GM19239 (cell line): ENCODE measurements at places on chromosomes 13 and 19.

DNA sequence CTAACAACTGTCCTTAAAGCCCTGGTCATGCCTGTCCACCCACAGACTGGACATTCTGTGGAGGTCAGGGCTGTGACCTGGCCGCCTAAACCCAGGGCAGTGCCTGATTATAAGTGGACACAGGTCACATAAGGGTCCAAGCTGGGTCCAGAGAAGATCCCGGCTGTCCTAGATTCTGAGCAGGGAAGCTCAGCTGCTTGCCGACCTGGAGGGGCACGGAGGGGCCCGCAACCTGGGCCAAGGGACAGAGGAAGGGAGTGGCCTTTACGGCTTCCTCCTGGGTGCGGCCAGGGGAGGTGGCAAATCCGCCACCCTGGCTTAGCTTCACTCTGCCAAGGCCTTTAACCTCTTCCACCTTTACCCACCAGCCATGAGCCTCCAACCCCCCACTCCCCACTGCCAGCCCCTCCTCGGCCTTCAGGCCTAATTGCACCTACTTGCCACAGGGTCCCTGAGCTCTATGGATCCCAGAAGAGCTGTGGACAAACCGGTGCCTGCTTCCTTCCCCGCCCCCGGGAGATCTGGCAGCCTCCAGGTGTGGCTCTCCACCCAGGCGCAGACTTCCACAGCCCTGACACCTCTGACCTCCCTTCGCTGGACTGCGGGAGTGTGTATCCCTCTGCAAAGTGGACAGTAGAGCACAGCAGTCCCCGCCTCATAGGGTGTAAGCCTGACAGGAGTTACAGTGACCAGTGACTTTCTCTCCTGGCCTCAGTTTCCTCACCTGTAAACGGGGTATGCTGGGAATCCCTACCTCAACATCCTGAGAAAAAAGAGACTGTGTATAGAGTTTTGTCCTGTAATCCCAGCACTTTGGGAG lies 1.7 kb downstream of the CD320 start:
- no peak for DNase-seq

DNA sequence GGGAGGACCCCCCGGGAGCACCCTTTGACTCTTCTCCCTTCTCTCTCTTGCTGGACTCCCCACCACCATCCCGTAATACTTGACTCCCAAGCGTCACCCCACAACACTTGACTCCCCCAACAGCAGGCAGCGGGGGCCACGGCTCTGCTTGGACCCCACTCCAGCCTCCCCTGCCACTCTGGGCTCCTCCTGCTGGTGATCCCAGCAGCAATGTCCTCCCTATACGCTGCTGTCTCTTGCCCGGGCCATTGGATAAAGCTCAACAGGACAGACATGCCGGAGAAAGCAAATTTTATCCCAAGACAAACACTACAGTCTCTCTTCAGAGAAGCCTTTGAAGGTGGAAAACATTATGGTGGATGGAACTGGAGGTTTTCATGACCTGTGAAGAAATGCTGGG lies 20.4 kb upstream of the AMER2 start:
- no peak for DNase-seq

DNA sequence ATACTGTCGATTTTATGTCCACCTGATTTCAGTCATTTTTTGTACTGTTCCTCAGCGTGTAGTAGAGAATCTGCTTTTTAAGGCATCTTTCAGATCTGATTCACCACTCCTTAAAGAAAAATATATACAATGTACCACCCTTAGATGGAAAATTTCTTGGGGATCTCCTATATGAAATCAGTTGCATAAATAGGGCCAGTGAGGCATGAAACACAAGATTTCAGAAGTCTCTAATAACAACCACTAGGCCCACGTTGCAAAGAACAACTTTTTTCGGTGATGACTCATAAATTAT lies 1.4 kb downstream of the USP12 start:
- no peak for DNase-seq

GRCh38 chr13:27401210-27401609 lies 23.2 kb upstream of the GTF3A start:
- no peak for DNase-seq

- DNase-seq, result no peak
Measured at GRCh38 chr19:22628401-22628800, 5.7 kb upstream of the ZNF492 start.

DNA sequence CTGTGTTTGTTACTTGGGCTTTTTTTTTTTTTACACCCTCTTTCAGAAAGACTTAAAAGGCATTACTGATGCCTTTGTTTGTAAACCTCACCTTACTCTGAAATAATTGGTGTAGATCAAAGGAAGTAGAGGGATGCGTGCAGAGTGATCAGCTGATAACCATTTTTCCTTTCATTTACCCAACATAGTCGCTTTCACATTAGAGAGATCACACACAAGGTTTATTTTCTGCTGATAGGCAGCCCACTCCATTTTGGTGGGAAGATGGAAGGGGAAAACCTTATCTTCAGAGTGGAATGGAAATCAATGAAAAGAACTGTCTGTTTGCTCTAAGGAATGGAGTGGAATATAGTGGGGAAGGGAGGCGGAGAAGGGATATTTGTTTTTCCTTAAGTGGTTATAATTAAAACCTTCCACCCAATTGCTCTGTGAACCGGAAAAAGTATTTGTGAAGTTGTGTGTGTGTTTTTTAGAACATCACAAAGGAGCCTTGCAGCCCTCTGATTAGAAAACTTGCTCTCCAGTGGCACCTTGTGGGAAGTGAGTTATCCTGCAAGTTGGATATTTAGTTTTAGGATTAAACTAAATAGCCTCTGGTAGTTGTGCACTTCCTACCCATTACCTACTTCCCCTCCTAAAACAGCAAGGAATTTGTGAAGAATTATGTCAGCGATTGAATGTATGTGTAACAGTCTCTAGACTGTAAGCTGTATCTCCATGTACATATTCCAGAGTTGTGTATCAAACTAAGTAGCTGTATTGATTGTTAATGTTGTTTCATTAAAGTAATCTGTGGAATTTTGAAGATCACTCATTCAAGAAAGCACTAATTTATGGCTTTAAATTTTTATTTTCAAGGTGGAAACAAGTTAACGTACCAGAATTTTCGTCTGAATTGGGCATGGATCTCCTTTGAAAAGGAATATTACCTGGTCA lies 76.8 kb downstream of the FREM2 start:
- no peak for DNase-seq

DNA sequence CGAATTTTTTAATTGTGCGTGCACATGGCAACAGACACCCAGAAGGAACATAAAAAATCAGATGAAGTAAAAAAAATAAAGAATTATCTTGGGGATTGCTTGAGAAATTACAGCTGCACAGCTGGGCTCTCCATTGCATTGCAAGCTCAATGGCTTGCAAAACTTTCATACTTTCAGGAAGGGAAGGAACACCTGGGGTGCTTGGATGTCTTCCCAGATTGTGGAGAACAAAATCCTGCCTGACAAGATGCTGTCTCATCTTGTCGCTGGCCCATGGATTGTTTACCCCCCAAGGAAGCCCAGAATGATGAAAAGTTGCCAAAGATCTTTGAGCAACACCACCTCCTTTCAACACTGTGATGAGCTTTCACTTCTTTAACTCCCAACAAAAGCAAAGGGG lies 11.0 kb upstream of the CASP14 start:
- DNase-seq, result no peak

GRCh38 chr13:46799139-46799538 lies 2.2 kb upstream of the ESD start:
- DNase-seq, result no peak

DNA sequence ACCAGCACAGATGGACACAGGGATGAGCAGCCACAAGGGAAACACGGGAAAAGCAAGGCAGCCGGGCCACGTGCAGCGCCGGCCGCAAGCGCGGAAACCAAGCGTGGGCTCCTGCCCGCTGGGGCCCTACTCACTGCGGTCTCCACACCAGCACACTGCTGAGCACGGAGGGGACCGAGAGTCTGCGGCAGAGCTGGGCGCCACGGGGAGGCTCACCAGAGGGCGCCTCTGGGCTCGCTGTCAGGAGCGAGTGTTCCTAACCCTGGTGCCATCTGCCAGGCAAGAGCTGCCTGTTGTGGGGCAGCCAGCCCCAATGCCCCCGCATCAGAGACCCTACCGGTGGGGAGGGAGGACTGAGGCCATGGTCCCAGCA lies 26.5 kb downstream of the MPND start:
- DNase-seq, result peak; percentile 64

- no peak for DNase-seq
Measured at GRCh38 chr19:16825312-16826052, 3.7 kb upstream of the SIN3B start.
